ENCODE measurements at places on chromosomes 6 and 20. TPM values are rescaled to one million over a fixed set of nuclear protein-coding genes. Genes with fewer than 3 reads are reported as not detected.

DEFB124 gene
- total RNA-seq, result not detected

DLK2 gene
- total RNA-seq, result 2.1 TPM

TRAPPC3L gene
- not detected for total RNA-seq

KIAA0408 gene
- 18.5 TPM for total RNA-seq

Measured in activated T-helper 2 cell treated with anti-CD3 and anti-CD28 coated beads, Interferon-gamma antibody, Interleukin-2, Interleukin-4, amounts not matched to agents 10 μg/mL and 5 μg/mL and 100 μg/mL, durations not matched to agents 14 hours and 24 hours and 36 hours (primary cell).